T-helper 2 cell treated with Interferon-gamma antibody and Interleukin-4, amounts not matched to agents 5 μg/mL and 100 μg/mL, for 36 hours (primary cell): ENCODE measurements at places on chromosomes 4 and X.

DNA sequence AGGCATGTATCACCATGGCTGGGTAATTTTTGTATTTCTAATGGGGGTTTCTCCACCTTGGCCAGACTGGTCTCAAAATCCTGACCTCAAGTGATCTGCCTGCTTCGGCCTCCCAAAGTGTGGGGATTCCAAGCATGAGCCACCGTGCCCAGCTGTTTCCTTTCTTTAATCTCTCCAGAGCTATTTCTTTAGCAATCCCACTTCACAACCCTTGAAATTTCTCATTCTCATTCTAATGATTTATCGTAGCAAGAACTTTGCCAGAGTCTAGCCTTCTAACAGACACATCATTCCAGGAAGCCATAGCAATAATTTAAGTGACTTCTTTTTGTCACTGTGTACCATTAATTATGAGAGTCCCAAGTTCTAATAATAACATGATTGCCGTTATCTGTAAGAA, 68.6 kb downstream of the RXFP1 start:
- DNase-seq: no peak

- no peak for DNase-seq
These were observed 10.4 kb downstream of the PAQR3 start for GRCh38 chr4:78928835-78929234.

GRCh38 chr4:6097581-6097980, 79.3 kb upstream of the C4orf50 start:
- DNase-seq: no peak

- no peak for DNase-seq
These were observed 91.5 kb upstream of the ZNF827 start for GRCh38 chr4:146029939-146030710.

GRCh38 chr4:156959298-156959702, 12.3 kb downstream of the PDGFC start:
- no peak for DNase-seq

GRCh38 chr4:53015681-53016080, 153.6 kb downstream of the RASL11B start:
- no peak for DNase-seq

DNA sequence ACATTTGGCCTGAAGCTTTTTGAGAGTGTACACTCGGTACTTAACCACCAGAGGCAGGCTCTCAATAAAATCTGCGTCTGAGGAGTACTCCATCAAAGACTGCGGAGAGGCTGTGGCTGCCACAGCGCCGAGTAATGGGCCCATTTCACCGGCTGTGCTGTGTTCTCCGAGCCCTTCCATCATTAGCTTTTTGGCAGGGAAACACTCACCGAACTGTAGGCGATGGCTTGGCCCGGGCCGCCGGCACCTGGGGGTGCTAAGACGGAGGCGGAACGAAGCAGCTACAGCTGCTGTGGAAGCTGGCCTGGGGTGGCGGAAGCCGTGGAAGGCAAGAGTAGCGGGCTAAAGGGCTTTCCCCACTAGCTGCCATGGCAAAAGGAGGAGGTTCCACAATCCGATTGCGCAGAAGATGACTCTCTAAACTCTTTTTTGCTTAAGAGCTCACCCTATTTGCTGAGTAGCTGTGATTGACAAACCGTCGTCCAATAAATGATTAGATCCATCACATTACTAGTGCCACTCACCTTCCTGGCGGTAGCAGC, 48.5 kb upstream of the PABPC1L2A start:
- peak; percentile 4 for DNase-seq

DNA sequence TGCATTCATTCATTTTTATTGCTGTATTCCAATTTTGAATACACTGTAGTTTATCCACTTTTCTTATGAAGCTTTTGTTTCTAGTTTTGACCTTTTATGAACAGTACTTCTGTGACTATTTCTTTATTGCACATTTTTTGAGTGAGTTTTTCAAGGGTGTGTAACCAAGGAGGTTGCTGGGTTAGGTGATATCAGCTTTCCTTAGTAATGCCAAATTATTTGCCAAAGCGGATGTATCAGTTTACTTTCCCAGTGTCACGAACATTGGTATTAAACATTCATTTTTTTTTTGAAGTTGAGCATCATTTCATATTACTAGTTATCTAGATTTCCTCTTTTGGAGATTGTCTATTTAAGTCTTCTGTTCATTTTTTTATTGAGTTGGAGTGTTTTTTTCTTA, 32.9 kb downstream of the STIM2 start:
- DNase-seq: no peak

- no peak for DNase-seq
These were observed 149.8 kb upstream of the TLL1 start for GRCh38 chr4:165723051-165723795.

DNA sequence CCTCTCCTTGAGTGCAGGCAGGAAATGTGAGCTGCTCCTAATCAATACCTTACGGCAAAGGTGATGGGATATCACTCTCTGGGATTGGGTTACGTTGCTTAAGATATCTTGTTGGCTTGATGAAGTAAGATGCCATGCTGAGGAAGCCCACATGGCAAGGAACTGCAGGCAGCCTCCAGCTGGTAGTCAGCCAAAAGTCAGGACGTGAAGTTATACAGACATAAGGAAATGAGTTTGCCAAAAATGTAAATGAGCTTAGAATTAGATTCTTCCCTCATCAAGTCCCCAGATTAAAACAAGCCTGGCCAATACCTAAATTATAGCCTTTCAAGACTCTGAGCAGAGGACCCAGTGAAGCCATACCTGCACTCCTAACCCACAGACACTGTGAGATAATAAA, 155.0 kb downstream of the QDPR start:
- DNase-seq: no peak

DNA sequence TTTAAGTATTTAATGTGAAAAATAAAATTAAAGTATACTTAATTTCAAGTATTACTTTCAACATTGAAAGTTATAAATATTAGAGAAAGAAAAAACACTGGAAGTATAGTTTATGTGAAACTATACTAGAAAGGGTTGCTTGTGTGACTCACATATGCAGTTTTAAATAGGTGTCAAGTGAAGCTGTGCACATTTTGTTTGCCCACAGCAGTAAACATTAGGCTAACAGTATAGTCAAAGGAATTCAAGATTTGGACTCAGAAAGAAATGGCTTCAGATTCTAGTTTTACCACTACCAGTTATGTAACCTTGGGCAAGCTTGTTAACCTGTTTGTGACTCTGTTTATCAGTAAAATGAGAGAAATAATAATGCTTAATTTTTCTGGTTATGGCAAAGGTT, 148.2 kb downstream of the FAM47B start:
- DNase-seq: no peak

GRCh38 chr4:184803874-184804273, 21.9 kb downstream of the ACSL1 start:
- DNase-seq: no peak

GRCh38 chr4:15893962-15894361, 44.6 kb downstream of the FGFBP1 start:
- no peak for DNase-seq

DNA sequence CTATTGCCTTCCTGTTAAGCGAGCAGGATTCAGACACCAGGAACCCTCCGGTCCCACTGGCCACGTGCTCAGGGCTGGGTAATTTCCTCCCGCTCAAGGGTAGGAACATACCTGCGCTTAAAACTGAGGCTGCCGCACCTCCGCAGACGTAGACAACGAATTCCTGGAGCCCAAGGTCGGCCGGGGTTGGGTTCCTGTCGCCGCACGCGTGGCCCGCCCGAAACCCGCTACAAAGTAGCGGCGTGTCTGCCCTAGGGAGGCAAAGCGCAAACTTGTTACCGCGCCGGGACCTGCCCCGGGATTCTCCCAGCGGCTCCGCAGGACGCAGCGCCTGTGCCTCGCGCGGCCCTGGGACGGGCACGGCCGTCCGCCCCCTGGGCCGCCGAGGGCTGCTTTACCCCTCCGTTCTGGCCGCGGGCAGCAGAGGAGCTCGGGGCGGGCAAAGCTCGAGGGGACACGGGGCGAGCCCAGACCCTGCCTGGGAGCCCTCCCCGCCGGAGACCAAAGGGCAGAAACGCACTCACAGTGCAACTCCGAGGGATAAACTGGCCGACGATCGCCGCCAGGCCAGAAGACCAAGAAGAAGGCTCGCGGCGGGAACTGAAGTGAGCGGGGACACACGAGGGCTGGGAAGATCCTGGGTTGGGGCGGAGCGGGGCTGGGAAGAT, at the start of gene ERVMER34-1:
Gene ERVMER34-1, minus strand, starts transcription at position 607 of the 668 bp plus-strand sequence. CDS start 5,905 bp downstream, outside the sequence.
- DNase-seq: no peak

DNA sequence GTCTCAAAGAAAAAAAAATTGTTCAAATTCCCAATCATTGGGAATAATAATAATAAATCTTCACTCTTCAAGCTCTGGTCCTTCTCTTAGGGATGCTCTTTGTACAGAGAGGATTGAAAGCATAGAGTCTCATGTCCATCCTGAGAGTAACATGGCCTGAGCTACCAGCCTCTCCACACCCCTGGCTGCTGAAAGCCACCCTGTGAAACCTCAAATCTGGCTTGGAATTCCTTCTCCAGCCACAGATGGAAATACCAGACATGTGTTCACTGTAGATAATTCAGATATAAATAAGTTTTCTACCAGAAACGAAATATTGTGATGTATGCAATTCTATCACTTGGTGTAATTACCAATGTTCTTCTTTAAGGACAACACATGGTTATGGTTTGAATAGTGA, 140.6 kb downstream of the ARSF start:
- DNase-seq: no peak

- DNase-seq: no peak
These were observed 24.9 kb upstream of the SGMS2 start for GRCh38 chr4:107799669-107800450.

GRCh38 chr4:106201373-106201772, 114.6 kb downstream of the TBCK start:
- no peak for DNase-seq

DNA sequence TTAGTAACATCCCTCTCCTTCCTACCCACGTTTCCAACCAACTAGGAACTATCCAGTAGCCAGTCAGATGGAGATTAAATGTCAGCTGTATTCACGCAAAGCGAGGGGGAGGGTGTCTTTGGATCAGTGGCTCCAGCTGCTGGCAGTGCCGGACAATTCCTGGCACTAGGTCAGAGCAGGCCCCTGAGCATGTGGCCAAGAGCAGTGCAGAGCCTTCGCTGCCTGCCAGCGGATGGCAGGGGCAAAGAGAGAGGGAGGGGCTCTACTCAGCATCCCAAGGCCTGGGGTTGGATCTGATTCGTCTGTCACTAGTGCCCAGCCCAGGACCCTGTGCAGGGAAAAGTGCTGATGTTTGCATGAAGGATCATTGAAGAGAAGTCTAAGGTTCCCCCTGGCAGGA, 28.7 kb upstream of the JAKMIP1 start:
- no peak for DNase-seq

GRCh38 chr4:76420762-76421581, at the start of gene CCDC158:
CCDC158 (minus strand) TSS chr4:76421141; CDS start chr4:76403207, 17,934 bp downstream.
- DNase-seq: no peak

GRCh38 chrX:118565853-118566252, 70.2 kb downstream of the DOCK11 start:
- DNase-seq: no peak

DNA sequence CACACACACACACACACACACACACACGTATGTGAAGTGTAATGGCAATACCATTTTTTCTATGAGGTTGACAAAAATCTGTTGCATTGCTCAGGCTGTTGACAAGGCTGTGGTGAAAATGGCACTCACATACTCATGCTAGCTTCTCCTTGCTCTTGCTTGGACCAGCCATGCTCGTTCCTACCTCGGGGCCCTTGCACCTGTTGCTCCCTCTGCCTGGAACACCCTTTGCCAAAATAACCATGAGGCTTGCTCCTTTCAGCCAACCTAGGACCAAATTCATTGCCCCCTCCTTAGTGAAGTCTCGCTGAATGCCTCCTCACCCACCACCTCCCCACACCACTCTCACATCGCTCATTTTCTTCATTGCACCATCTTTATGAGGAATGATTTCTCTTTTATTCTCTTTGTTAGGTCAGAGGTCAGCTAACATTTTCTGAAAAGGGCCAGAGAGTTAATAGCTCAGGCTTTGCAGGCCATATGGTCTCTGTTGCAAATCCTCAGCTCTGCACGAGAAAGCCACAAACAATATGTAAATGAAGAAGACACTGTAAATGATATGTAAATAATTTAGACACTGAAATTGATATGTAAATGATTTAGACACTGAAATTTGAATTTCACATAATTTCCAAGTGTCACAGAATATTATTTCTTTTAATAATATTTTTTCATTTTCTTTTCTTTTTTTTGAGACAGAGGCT, 13.3 kb downstream of the SLC38A5 start:
- no peak for DNase-seq

DNA sequence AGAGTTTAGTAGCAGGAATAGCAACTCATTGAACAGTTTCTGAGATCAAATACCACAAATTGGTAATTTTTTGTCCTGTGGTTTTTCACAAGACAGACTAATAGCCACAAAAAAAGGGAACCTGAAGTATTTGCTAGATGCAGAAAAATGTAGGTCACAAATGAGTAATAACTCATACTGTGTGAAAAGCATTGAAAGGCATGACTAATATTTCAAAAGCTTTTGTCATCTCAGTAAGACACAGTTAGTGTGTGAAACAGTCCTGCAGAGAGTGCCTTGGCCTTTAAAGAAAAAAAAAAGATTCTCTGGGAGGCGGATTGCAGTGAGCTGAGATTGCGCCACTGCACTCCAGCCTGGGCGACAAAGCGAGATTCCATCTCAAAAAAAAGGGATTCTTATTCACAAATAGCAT, 31.4 kb upstream of the SLC25A31 start:
- no peak for DNase-seq
